Stimulated activated CD4-positive, alpha-beta T cell treated with anti-CD3 and anti-CD28 coated beads, Interleukin-12 subunit alpha, Interleukin-12 subunit beta, amount 100 ng/mL, for 4 hours (primary cell): ENCODE measurements at places on chromosomes 5 and 9.

DNA sequence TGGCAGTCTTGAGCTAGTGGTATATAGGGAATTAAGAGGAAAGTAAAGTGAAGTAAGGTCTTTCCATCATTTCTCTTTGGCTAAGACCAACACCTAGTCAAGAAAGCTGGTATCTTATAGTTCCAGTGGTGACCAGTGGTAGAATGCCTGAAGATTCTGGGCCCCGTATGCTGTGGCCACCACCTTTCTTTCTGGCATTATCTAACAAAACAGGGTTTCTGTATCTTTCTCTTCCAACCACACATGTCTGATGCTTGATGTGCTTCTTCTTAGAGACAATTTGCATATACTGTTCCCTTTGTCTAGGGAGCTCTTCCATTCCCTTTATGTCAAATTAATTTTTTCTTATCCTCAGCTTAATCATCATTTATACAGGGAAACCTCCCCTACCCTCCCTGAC lies 109.9 kb upstream of the SSBP2 start:
- no peak for DNase-seq

- peak; percentile 12 for DNase-seq
Measured at GRCh38 chr5:160539431-160539830, 117.8 kb downstream of the PTTG1 start.

- DNase-seq, result no peak
Measured at GRCh38 chr5:8349855-8350254, 480.9 kb downstream of the MTRR start.

- no peak for DNase-seq
Measured at GRCh38 chr5:17302604-17303003, 85.2 kb downstream of the BASP1 start.

- DNase-seq, result no peak
Measured at GRCh38 chr9:123820139-123820538, 109.8 kb downstream of the DENND1A start.

- peak; percentile 7 for DNase-seq
Measured at GRCh38 chr9:86353655-86354010, 577 bp downstream of the TUT7 start.

DNA sequence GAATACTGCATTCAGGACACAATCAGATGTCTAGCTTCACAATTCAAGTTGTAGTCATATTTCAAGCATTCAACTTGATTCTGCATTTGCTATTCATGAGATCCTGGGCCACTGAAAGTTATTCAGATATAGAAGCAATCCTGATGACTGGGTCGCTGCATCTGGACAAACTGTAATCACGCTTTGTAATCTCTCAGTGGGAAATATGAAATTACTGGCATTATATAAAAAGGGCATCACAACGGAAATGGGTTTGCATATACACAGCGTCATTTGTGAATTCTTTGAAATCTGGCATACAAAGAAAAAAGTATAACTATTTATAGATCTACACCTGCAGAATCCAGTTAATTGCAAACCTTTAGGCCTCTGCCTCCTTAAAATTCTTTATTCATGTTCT lies 102.2 kb downstream of the PARP8 start:
- no peak for DNase-seq

GRCh38 chr9:132669319-132669697 lies 475 bp downstream of the DDX31 start:
- no peak for DNase-seq

DNA sequence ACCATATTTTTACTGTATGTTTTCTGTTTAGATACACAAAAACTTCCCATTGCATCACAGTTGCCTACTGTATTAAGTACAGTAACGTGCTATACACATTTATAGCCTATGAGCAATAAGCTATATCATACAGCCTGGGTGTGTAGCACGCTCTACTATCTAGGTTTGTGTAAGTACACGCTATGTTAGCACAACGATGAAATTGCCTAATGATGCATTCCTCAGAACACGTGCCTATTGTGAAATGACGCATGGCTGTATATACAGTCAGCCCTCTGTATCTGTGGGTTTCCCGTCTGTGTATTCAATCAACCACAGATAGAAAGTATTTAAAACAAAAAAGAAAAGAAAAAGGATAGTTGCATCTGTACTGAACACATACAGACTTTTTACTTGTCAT lies 64.2 kb downstream of the SGCD start:
- no peak for DNase-seq

DNA sequence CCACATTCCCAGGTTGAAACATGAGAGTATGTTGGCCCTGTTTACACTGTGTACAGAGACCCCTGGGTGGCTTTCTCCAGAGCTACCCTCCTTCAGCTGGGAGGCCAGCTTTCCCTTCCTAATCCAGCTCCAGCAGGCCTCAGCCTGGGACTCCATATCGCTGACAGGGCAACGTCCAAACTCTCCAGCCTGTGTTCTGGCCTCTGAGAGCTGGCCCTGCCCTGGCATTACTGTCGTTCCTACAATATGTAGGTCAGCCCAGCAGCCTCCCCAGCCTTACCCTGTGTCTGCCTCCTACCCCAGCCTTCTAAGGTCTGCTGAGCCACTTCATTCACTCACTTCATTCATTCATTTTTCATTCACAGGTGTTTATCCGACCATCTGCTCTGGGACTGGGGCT lies 8.3 kb upstream of the EEIG1 start:
- DNase-seq, result no peak

- DNase-seq, result peak; percentile 52
Measured at GRCh38 chr9:21559402-21560280, 77.5 kb upstream of the IFNE start.

GRCh38 chr9:134585746-134586706 lies 55.6 kb upstream of the COL5A1 start:
- no peak for DNase-seq

DNA sequence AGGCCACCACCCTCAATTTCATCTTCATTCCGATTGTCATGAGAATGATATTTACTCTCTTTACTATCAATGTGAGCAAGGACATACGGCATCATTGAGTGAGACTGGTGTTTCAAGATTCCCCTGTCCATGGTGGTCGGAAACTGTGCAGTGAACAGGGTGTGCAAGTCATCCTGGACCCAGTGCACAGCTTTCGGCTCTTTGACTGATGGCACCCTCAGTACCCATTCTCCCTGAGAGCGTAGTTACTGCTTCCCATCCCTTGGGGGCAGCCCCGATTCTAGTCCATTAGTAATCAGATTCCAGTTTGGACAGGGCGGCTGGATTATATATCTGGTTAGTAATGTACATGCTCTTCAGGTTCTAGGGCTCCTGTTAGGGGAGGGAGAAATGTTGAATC lies 61.7 kb upstream of the SUB1 start:
- DNase-seq, result no peak

- no peak for DNase-seq
Measured at GRCh38 chr9:68489646-68490045, 51.0 kb downstream of the TMEM252 start.

DNA sequence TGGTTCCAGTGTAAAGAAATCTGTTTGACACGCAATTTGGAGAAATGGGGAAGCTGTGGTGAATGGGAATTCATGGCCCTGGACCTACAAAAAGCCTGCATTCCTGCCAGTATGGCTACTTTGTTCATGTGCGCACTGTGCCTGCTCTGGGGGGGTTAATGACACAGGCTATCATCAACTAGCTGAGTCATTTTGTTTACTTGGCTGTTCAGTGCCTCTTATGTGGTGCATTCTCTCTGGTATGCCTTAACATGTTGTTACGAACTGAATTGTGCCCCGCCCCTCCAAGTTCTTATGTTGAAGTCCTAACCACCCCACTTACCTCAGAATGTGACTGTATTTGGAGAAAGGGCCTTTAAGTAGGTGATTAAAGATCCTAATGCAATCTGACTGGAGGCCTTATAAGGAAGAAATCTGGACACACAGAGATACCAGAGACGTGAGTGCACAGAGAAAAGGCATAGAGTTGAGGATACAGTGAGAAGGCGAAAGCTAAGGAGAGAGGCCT lies 20.4 kb upstream of the UBAP1 start:
- DNase-seq, result no peak

DNA sequence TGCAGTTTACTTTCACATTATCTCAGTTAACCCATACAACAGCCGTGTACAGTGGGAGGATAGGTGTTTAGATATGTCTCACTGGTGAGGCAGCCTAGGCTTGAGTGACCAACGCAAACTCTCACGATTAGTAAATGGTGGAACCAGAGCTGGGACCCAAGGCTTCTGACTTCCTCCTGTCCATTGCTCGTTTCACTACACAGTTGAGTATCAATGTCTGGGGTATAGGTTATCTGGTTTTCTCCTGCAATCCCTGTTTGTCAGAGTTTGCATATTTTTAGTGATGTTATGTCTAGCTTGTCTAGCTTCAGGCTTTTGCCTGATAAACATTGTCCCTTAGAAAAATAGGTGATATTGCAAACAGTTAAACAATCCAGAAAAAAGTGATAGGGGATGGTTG lies 62.6 kb downstream of the NUP214 start:
- DNase-seq, result no peak

GRCh38 chr9:122158202-122158601 lies 1.4 kb downstream of the NDUFA8 start:
- peak; percentile 11 for DNase-seq

- no peak for DNase-seq
Measured at GRCh38 chr5:72649449-72649848, 142.2 kb upstream of the ZNF366 start.

DNA sequence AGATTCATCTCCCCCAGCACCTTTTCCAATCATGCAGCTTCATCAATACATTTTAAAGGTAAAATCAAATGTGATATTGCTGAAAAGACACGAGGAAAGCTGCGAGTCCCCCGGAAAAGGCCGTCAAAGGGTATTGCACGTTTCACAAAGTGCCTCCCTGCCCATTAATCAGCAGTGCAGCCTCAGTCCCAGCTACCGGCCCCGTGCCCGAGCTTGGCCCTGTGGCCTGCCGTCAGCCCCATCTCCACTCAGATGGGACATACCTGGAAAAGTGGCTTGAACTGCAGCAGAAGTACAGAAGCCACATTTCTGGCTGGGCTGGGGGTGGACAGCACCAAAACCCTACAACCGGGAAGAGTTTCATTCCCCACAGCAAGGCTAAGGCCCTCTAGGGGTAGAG lies 39.9 kb upstream of the EQTN start:
- no peak for DNase-seq

- DNase-seq, result no peak
Measured at GRCh38 chr9:72349911-72350310, 15.1 kb downstream of the ZFAND5 start.

GRCh38 chr9:120477534-120478001 lies 102.4 kb downstream of the CDK5RAP2 start:
- peak; percentile 2 for DNase-seq

GRCh38 chr5:171715551-171715950 lies 70.1 kb upstream of the SMIM23 start:
- no peak for DNase-seq

DNA sequence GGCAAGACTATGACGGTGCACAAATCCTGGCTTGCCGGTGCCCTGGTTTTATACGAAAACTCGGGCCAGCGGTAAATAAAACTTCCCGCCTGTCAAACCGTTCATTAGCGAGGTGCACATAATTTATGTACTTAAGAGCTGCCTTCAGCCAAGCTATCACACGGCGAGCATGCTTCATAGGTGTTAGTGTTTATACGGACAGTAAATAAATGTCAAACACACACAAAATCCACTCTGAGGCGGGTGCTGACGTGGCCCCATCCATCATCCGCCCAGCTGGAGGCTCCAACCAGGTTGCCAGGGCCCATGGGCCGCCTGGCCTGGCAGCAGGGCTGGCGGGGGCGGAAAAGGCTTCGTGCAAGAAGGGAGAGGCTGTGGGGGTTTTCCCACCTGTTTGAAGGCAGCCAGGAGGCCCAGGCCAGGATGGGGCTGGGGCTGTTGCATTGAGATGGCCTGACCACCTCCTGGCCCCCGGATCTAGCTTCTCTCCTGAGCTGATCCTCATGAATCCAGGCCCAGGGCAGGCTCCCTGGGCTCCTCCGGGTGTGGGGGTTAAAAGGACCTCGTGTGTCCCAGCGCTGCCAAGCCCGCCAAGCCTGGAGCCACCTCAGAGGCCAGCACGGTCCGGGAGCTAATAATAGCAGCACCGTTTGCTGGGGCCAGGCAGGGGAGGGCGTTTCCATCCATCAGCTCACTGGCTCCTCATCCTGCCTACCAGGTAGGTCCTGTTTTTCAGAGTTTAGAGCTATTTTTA lies 43.2 kb downstream of the BARX1 start:
- no peak for DNase-seq

DNA sequence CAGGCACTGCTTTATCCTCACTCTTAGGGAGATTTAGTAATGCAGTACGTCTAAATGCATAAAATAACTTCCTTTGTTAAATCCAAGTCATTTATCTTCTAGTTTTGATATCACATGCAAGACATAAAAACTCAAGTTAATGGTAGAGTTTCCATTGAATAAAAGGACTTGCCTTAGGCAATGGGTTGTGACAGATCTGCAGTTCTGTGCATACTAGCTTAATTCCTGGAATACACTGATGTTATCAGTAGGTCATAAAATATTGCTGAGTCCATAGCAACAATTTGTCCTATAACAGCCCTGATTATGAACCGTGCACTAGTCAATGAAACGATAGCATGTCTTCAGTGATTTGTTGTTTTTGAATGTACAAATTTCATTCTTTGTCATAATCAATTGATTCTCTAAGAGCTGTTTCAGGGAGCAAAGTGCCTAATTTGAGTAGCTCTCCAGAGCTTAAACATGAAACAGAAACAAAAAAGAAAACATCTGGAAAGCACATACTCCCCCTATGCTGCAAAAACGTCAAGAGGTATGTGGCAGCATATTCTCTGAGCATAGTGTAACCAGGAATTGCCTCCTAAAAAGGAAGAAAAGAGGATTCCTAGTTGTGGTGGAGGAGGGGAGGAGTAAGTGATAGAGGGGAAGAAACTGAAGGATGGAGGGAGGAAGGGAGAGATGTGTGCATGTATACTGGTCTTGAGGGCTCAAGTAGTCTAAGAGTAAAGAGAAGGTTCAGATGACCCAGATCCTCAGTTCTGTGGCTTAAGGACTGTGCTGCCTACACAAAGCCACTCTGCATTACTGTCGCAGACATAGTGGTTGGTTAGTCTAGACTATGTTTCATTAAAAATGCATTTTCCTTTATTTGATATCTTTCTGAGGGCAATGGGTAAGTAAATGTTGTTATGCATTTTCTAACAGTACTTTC lies 589.2 kb downstream of the PRR16 start:
- no peak for DNase-seq

DNA sequence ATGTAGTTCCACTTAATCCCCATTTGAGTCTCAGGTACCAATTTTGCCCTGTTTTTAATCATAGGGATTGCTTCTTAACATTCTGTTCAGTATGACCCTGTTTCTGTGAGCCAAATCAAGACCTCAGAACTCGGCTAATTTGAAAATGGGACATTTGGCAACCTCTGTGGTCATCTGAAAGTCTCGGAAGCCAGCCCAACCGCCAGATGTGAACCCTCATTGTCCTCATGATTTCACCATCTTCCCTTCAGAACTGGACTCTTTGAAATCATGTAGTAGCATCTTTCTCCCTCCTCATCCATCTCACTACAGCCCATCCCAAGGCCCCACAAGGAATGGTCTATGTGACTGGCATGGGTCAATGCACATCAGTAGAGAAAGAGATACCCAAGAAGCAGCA lies 88.9 kb downstream of the S1PR3 start:
- DNase-seq, result no peak

GRCh38 chr5:172727551-172727950 lies 43.4 kb downstream of the DUSP1 start:
- DNase-seq, result no peak

GRCh38 chr5:180801596-180802324 lies 846 bp downstream of the MGAT1 start:
- DNase-seq, result no peak
